ENCODE measurements at places on chromosomes 5 and 9.

- peak; percentile 14 for DNase-seq
Observed at GRCh38 chr5:148290271-148291195, 21.7 kb upstream of the SPINK7 start.

GRCh38 chr5:18517641-18518380 is 883.6 kb downstream of the TAF11L14 start:
- DNase-seq, result no peak

GRCh38 chr5:139844472-139845145 is 49.0 kb downstream of the PSD2 start:
- DNase-seq, result no peak

DNA sequence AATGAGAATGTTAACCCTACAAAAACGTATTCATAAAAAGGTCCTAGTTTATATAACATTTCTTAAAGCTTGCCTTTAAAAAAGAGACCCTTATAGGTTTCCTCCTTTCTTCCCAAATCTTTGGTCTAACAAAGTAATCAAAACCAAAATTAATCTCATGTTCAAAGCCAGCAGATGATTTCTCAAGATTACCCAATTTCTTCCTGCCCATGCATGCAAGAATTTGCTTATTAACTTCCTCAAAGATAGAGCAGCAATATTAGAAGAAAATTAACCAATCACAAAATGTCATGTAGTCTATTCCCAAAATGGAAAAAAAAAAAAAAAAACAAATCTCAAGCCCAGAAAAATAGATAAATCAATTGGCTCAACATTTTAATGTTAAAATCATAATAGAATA is 114.9 kb downstream of the MLLT3 start:
- no peak for DNase-seq

Measured in NCI-H774 (cell line).